ENCODE measurements at places on chromosomes 2 and 18.

DNA sequence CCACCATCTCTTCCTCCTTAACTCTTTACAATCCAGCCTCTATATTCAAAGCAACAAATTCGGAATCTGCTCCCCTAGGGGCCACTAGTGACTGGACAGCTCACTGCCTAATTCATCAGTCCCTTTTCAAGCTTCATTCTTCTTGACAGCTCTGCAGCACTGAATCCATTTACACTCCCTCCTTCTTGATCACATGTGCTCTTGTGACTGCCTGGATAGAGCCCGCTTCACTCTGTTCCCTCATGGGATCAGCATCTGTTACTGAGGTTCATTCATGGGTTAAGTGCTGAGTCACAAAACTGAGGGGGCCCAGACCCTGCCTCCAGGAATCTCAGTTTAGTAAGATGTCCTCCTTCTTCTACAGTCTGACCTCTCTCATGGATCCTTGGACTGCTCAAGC, 81.5 kb downstream of the CYRIA start:
- peaks cover 9% of the 10 kb centered on the region for H3K4me1 ChIP-seq
- peaks cover 13% of the 10 kb centered on the region for H3K36me3 ChIP-seq
- DNase-seq, result no peak
- no peaks in the 10 kb centered on the region for H3K27me3 ChIP-seq
- no peak overlapping the region for H3K27ac ChIP-seq

DNA sequence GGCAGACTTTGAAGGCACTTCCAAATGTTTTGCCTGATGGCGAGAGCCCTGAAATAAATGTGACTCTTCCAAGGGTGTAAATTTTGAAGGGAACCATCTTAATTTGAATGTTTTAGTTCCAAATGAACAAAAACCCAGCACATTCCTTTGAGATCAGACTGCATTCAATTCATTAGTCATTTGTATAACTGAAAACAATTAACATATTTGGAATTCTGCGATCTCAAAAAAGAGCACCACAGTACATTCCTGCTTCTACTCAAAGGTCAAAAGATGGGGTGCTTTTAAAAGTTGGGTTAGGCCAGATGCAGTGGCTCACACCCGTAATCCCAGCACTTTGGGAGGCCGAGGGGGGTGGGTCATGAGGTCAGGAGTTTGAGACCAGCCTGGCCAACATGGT, 38.2 kb upstream of the CHRNA1 start:
- no peaks in the 10 kb centered on the region for H3K36me3 ChIP-seq
- H3K27me3 ChIP-seq, result no peaks in the 10 kb centered on the region
- DNase-seq, result no peak
- H3K27ac ChIP-seq, result no peak overlapping the region
- no peaks in the 10 kb centered on the region for H3K4me1 ChIP-seq

DNA sequence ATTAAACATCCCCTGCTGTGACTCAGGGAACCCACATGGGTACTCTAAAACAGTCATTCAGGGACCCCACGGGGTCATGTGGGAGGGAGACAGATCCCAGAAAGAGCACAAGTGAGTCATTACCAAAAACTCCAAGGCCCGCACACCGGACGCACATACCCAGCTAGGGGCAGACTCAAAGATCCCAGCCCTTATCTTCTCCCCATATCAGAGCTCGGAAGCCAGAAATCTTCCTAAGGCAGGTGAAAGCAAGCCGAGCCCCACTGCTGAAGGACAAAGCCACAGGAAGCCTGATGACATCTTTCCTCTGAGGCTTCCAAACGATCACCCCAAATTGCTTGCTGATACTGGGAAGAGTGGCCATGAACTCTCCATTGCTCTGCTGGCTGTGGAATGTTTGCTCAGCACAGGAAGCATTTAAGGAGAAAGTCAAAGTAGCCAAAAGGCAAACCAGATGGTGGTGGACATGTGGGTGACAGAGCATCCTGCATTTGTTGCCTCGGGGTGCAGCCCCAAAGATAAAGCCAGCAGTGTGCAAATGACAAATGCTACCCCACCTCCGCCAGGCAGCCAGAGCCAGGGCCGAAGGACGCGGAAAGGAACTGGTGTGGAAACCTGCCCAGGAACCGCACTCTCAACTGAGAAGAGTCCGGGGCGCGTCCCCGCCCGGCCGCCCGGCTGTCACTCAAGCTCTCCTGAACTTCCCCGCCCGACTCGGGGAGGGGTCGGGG, 784 bp downstream of the ACTR1B start:
- peak overlapping the region; percentile 94 for H3K4me3 ChIP-seq
- peaks cover 18% of the 10 kb centered on the region for H3K36me3 ChIP-seq
- H3K27ac ChIP-seq, result peak overlapping the region; percentile 98
- peaks cover 29% of the 10 kb centered on the region for H3K4me1 ChIP-seq
- peak; percentile 77 for DNase-seq
- no peaks in the 10 kb centered on the region for H3K27me3 ChIP-seq

DNA sequence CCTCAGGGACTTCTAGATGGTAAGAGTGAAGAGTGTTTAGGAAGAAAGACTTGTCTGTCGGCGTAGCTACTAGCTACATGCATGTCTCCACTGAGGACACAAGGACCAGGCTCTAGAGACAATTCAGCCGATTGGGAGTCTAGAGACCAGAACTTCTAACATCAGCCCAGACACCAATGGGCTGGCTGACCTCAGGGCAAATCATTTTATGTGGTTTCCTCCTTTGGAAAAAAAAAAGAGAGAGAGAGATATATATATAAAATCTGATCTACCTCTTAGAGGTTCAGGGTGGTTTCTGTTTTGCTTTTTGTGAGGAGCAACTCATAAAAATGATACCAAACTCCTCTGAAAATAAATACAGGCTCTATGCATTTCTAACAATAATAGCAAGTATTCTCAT, 212.8 kb downstream of the BCL2 start:
- H3K27me3 ChIP-seq, result peaks cover 10% of the 10 kb centered on the region
- peaks cover 73% of the 10 kb centered on the region for H3K4me1 ChIP-seq
- no peak for DNase-seq
- peak overlapping the region; percentile 94 for H3K27ac ChIP-seq
- peaks cover 13% of the 10 kb centered on the region for H3K36me3 ChIP-seq

DNA sequence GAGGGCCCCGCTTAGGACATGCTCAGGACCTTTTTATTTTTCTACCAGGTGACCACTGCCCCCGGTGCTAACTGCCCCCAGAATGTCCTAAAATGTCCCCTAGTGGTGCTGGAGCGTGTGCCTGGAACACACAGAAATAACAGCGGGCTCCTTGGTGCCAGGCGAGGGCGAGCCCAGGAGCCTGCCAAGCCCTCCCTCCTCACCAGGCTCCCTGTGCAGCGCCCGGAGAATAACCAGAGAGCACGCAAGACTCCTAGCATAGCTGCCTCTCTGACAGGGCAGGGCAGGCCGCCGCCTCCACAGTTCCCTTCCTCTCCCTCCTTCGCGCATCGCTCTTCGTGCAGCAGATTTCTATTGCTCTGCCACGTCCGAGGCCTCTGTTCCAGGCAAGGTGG, 84.3 kb upstream of the ZNF516 start:
- no peak for DNase-seq
- H3K4me3 ChIP-seq, result no peak overlapping the region
- H3K4me1 ChIP-seq, result peaks cover 3% of the 10 kb centered on the region
- no peak overlapping the region for H3K27ac ChIP-seq
- peaks cover 37% of the 10 kb centered on the region for H3K27me3 ChIP-seq

DNA sequence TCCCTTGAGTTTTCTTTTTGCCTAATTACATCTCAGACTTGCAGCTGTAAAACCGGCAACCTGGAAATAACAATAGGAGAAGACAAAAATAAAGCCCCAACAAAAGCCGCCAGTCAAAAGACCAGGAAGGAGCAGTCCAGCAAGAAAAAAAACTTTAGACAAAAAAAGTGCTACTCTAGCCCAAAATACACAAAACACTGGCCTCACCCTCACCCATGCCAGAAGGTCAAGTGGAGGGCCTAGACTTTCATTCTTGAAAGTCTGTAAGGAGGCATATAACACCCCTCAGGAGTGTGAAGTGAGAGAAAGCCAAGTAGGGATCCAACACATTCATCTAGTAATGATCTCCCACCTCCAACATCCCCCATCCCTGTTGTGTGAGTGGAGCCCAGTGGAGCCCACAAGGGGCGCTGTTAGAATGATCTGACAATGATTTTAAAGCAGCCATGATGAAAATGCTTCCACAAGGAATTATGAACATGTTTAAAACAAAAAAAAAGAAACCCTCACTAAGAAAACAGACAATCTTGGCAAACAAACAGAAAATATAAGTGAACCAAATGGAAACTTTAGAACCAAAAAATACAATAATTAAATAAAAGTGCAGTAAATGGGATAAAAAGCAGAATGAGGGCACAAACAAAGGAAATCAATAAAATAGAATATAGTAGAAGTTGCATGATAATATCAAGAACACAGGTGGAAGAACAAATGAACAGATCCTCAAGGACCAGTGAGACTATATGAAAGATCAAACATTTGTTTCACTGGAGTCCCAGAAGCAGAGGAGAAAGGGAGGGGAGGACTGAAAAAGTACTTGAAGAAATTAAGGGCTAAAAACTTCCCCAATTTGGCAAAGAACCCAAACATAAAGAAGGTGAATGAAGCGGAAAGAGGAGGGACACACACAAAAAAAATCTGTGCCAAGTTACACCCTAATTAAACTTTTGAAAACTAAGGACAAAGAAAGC, 23.9 kb downstream of the SESTD1 start:
- H3K4me3 ChIP-seq, result no peak overlapping the region
- H3K4me1 ChIP-seq, result peaks cover 77% of the 10 kb centered on the region
- peaks cover 21% of the 10 kb centered on the region for H3K36me3 ChIP-seq
- peak overlapping the region; percentile 65 for H3K27ac ChIP-seq
- DNase-seq, result no peak
- H3K27me3 ChIP-seq, result no peaks in the 10 kb centered on the region

DNA sequence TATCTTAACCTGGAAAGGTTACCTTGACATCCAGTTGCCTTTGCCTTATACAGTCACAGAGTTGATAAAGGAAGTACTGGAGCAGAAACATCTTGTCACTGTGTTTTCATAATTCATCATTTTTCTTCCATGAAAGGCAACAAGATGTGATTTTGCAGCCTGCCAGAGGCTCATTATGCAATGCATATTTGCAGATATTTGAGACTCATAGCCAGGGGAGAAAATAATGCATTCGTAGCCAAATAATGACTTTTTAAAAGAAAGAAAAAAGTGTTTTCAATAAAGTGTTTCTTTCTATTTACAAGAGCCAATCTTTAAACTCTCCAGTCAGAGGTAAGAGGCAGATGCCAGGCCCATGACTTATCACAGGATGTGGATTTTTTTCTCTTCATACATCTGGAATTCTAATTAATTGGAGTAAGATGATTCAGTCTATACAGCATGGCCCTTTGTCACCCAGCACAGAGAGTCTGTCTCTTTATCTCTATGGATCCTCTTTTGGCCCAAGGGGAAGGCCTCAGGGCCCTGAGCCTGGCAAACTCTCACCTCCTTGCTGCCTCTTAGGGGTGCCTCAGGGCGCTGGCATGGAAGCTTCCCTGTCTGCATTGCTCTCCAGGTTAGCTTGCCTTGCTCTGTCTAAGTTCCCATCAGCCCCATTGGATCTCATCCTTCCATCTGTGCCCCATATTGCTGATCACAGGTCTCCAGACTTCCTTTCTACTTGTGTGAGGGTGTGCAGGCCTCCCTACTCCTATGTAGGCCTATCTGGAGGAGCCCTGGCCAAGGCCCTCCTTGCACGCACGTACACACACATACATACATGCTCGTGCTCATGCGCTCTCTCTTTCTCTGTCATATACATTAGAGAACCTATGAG, 247.7 kb downstream of the TPGS2 start:
- H3K27ac ChIP-seq, result no peak overlapping the region
- no peak for DNase-seq
- peaks cover 6% of the 10 kb centered on the region for H3K27me3 ChIP-seq
- H3K36me3 ChIP-seq, result peaks cover 2% of the 10 kb centered on the region
- no peaks in the 10 kb centered on the region for H3K4me1 ChIP-seq
- no peak overlapping the region for H3K4me3 ChIP-seq

DNA sequence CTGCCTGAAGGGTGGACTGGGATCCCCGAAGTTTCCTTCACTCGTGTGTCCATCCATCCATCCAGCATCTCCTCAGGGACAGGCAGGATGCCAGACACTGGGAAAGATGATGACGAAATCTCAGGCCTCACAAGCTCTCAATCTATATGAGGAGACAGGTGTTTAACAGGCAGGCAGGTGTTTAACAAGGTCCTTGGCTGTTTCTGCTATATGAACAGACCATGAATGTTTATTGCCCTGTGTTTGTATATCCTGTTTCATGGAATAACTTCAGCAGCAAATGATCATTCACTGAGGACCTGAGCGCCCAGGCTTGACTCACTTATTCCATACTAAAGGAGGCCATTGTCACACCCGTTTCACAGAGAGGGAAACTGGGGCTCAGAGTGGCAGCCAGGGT, 685.8 kb upstream of the HS6ST1 start:
- no peaks in the 10 kb centered on the region for H3K36me3 ChIP-seq
- H3K27ac ChIP-seq, result no peak overlapping the region
- H3K4me1 ChIP-seq, result no peaks in the 10 kb centered on the region
- no peak for DNase-seq

GRCh38 chr2:51079945-51080344, 48.0 kb upstream of the NRXN1 start:
- no peak overlapping the region for H3K4me3 ChIP-seq
- no peaks in the 10 kb centered on the region for H3K4me1 ChIP-seq
- H3K36me3 ChIP-seq, result no peaks in the 10 kb centered on the region
- no peak overlapping the region for H3K27ac ChIP-seq

DNA sequence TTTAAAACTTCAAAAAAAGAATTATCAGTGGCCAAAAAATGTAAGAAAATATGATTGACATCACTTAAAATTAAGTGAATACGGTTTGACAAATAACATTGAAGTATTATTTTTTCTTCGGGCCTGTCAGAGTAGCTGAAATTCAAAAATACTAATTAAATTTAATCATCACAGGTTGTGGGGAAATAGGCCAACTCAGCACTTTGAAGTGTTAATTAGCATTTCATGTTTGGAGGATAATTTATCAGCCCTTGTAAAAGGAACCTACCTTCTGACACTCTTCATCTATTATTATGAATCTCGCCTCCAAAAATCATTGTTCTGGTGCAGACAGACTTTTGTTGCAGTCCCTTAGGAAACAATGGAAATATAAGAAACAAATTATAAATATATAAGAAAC, 17.6 kb upstream of the OR6B3 start:
- H3K36me3 ChIP-seq, result no peaks in the 10 kb centered on the region
- H3K4me3 ChIP-seq, result no peak overlapping the region
- no peaks in the 10 kb centered on the region for H3K4me1 ChIP-seq
- no peak for DNase-seq
- H3K27me3 ChIP-seq, result peaks cover 33% of the 10 kb centered on the region
- no peak overlapping the region for H3K27ac ChIP-seq

DNA sequence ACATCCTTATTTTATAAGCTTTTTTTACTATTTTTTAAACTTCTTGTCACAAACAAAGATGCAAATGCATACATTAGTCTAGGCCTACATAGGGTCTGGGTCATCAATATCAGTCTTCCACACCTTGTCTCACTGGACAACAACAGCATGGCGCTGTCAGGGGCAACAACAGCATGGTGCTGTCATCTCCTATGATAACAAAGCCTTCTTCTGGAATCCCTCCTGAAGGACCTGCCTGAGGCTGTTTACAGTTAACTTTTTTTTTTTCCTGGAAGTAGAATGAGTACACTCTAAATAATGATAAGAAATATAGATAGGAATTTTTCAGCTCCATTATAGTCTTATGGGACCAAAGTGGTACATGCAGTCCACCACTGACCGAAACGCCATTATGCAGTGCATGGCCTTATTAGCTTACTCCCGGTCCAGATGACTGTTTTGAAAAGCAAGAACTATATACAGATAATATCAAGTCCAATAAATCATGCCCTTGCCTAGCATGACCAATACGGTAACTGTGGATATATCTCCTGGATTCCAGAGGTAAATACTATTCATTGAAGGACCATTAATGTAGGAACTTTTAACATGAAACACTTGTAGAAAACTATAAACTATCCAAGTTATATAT, 38.4 kb downstream of the TCF4 start:
- peaks cover 12% of the 10 kb centered on the region for H3K36me3 ChIP-seq
- peaks cover 9% of the 10 kb centered on the region for H3K4me1 ChIP-seq
- H3K27me3 ChIP-seq, result no peaks in the 10 kb centered on the region
- no peak overlapping the region for H3K27ac ChIP-seq
- DNase-seq, result no peak
